NCI-H526 treated with DMSO at 0.1 percent for 48 hours (cell line): ENCODE measurements at places on chromosomes 16 and 17.

GRCh38 chr16:81415751-81416150, 28.9 kb upstream of the CMIP start:
- DNase-seq: peak; percentile 1

GRCh38 chr16:82612263-82612662, 14.5 kb upstream of the CDH13 start:
- no peak for DNase-seq

DNA sequence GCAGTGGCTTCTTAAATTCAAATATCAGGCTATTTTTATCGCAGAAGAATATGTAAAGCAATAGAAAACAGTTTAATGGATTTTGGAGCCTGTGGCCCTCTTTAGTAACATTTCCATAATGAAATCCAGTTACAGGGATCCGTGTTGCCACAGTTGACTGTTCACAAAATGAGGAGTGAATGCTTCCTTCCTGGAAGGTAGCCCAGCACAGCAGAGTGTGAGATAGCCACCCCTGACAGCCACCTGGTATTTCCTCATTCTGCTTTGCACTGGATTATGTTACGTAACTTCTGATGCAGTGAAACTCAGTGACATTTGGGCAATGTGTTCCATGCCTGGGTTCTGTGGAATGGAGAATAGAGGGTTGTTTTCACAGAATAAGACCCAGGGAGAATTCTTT, 517.2 kb downstream of the RBFOX1 start:
- DNase-seq: no peak

DNA sequence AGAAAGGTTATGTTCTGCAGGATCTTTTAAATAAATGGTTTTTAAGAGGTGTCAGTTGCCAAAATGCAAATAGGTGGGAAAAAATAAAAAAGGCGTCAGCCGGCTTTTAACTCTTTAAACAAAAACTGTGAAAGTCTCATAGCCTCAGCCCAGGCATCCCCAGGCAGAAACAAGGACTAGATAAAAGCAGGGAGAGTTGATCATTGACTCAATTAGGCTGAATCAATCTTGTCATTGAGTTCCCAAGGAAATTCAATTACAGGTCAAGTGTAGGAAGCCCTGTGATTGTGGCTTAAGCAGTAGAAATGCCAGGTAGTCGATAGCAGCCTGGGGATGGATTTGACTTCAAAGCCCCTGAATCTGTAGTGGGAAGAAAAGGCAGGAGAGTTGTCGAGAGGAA, 30.8 kb upstream of the GUCY2D start:
- DNase-seq: no peak

- no peak for DNase-seq
Measured at GRCh38 chr16:74202009-74202408, 94.6 kb upstream of the PSMD7 start.

DNA sequence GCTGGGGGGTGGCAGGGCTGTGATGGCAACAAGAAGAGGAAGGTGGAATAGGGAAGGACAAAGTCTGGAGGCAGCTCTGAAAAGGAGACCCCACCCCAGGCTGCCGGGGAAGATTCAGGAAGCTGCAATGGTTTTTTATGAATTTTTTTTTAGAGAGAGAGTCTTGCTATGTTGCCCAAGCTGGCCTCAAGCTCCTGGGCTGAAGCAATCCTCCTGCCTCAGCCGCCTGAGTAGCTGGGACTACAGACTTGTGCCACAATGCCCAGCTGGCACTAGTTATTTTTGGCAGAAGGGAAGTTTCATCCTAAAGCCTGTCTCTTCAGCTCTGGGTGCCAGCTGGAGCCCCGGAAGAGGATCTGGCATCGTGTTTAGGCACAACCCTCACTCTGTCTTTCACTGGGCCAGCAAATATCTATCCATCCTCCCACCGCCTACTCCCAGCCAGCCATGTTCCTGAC, 1.3 kb upstream of the CES3 start:
- no peak for DNase-seq

DNA sequence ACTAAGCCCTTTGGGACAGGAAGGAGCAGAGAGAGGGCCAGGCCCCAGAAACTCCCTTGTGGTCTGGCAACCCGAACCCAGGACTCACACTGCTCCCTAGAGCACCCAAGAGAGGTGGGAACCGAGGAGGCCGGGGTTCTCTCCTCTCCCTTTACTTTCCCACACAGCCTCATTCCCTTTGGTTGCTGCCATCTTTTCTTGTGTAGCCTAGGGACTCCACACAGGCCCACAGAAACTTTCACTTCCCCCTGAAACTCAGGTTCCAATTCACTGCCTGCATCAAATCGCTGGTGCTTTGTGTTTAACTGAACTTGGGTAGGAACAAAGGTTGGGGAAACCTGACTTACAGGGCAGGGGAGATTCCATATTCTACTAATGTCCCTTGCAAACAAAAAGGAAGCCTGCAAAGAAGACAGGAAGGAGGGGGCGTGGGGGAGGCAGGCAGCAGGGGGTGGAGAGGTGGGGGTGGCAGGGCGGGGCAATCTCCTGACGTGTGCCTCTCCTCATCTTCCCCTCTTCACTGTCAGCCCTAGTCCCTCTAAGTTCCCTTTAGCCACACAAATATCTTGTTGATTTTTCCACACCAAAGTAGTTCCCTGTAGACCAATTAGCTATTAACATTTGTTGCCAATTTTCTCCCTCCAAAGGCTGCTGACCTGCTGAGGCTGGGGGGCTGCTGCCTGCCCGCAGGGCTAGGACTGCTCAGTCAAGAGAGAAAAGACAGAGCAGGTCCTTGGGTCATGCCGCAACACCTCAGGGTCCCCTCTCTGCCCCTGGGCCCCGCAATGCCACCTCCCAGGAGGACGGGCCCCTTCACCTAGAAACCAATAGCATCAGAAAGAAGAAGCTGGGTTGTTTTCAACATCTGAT, 8.0 kb downstream of the ST3GAL2 start:
- no peak for DNase-seq

- DNase-seq: no peak
Measured at GRCh38 chr16:83854420-83854819, 44.5 kb upstream of the MLYCD start.

DNA sequence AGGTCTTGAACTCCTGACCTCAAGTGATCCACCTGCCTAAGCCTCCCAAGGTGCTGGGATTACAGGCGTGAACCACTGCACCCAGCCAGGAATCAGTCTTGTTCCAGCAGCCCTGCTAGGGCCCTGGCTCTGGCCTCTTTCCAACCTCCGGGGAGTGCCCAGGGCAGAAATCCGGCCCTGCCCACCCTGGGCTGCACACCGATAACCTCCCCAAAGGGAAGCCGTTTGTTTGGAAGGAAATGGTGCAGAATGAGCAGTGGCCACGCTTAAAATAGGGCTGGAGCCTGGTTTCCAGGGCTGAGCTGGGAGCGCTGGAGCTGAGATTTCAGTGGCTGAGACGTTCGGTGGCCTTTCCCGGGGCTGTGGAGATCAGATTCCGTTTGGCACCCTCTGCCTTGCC, 17.8 kb upstream of the EMP2 start:
- DNase-seq: no peak

DNA sequence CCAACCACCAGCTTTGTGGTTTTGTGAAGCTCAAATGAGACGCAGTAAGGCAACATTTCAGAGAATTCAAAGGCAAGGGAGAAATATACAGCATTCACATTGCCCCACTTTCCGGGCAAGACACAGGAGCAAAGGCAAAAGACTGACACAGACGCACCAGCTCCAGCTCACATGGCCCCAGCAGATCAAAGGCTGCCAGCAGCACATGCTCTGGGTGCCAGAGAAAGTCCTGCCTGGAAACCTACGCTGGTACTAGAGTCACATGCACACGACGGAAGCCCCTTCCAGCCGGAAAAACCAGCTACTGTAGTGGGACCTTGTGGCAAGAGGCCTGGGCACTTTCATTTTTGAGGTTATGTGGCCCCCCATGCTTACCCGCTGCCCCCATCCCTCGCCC, 50.1 kb downstream of the GTF3C1 start:
- DNase-seq: no peak

DNA sequence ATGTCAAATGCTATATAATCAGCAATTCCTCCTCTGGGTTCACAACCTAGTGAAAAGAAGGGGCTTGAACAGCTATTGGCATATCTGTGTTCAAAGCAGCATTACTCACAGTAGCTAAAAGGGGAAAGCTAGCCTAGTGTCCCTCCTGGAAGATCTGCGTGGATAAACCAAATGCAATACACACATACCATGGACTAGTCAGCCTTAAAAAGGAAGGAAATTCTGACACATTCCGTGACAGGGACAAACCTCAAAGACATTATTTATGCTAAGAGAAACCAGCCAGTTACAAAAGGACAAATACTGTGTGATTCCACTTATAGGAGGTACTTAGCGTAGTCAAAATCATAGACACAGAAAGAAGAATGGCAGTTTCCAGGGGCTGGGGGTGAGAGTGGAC, 90.1 kb downstream of the XYLT1 start:
- DNase-seq: no peak

GRCh38 chr16:17354685-17355084, 116.1 kb downstream of the XYLT1 start:
- DNase-seq: no peak

GRCh38 chr17:16282522-16282921, 65.5 kb downstream of the PIGL start:
- no peak for DNase-seq

GRCh38 chr17:4833941-4834680, 971 bp downstream of the MINK1 start:
- no peak for DNase-seq

DNA sequence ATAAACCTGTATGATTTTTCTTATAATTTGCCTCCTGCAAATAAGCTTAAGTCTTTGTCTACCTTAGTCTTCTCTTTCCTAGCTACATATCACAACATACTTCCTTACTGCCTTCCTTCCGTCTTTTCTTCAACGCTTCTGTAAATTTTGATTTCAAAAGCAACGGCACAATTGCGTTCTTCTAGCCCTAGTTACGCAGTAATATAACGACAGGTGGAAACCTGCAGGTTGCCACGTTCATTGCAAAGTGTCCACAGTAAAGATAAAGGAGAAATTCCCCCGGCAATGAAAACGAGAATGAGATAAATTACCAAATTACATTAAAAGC, 546 bp upstream of the PSMD7 start:
- no peak for DNase-seq

DNA sequence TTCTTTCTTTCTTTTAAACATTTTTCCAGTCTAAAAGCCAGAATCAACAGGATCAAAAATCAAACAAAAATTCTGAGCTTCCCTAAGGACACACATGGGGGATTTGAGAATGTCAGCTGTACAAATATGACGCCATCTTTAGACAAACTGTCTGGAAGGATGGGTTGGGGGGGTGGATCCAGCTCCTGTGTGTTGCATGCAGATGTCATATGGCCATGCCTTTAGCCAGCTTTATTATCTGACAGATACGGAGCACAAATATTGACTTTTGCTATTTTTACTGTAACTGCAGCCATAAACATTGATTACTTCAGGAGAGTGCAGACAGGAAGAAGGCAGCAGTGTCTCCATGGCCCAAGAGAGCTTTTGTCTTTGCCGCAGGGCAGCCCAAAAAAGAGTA, 279.4 kb upstream of the ELAC2 start:
- no peak for DNase-seq

GRCh38 chr17:57329380-57330214, 73.3 kb downstream of the MSI2 start:
- DNase-seq: no peak

DNA sequence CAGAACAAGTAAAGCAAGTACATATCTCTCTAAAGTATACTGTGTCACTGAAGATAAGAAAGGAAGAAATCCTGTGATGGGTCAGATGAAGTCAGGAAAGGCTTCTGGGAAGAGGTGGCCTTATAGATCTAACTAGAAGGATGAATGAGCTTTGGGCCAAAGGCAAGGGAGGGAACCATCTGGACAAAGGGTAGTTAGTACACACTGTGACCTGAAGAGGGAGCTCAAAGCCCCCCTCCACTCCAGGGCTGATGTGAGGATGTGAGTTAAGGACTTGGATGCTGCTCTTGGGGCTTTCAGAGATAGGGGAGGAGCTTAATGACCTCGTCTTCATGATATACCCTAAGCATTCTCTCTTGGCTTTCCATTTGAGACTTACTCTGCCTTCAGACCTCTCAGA, 185.3 kb upstream of the CACNG3 start:
- DNase-seq: no peak

GRCh38 chr17:61338874-61339478, 60.7 kb upstream of the TBX2 start:
- DNase-seq: no peak

- no peak for DNase-seq
Measured at GRCh38 chr17:71899317-71899716, 221.5 kb upstream of the SOX9 start.

- no peak for DNase-seq
Measured at GRCh38 chr17:67044940-67045339, 586 bp downstream of the CACNG1 start.

DNA sequence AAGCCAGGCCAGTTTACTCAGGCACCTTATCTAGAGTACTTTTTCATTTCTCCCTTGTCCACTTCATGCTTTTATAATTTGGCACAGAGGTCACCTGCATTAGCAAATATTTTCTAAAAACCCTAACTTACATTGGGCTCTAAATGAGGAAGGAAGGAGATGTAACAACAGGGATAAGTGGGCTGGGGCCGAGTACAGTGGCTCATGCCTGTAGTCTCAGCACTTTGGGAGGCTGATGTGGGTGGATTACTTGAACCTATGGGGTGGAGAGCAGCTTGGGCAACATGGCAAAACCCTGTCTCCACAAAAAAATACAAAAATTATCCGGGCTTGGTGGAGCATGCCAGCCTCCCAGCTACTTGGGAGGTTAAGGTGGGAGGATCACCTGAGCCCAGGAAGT, 55.9 kb downstream of the TMEM100 start:
- DNase-seq: no peak

DNA sequence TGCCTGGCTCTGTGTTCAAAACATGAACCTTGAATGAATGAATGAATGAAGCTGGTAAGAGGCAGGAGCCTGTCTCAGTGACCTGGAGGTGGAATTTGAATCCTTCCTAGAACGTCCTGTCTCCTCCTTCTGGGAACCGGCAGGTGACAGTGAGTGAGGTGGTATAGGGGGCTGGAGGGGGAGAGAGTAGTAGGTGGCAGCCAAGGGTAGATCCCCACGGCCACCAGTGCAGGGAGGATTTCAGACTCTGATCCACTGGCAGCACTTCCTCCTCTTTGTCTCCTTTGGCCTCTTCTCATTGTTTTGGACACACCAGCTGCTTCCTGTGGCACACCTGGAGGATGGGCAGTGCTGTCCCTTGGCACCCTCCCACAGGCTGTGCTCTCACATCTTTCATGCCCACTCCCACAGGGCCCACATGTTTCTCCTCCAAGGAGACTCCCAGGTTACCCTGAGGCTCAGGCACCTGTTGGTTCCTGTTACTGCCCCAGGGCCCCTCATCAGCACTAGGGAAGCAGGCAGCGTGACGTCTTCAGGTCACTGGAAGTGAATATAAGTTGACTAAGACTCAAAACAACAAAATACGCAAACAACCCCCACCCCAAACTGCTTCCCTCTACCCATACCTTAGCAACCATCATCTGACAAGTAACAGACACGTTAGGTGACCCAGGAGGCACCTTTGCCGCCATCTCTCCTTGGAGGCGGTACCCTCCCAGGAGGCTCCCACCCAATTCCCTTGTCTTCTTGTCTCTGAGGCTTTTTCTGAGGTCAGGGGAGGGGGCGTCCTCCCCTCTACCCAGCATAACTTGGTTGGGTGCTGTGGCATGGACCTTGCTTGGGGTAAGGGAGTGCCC, 84.6 kb downstream of the N4BP1 start:
- DNase-seq: no peak

GRCh38 chr17:4573669-4574068, 10.7 kb upstream of the SMTNL2 start:
- no peak for DNase-seq
